ENCODE measurements at places on chromosomes 7 and 10. TPM values are rescaled to one million over a fixed set of nuclear protein-coding genes. Genes with fewer than 3 reads are reported as not detected.

- peaks cover 4% of the 10 kb centered on the region for H3K27me3 ChIP-seq
- peaks cover 4% of the 10 kb centered on the region for H3K36me3 ChIP-seq
- DNase-seq, result no peak
- no peak overlapping the region for H3K4me3 ChIP-seq
Observed at GRCh38 chr10:128307820-128308219, 181.6 kb upstream of the MKI67 start.

GRCh38 chr7:27101171-27101956 is 1.1 kb downstream of the HOXA2 start:
- H3K27ac ChIP-seq, result peak overlapping the region; percentile 71
- peaks cover 16% of the 10 kb centered on the region for H3K36me3 ChIP-seq
- peaks cover 57% of the 10 kb centered on the region for H3K4me1 ChIP-seq

- no peaks in the 10 kb centered on the region for H3K36me3 ChIP-seq
- peaks cover 18% of the 10 kb centered on the region for H3K4me1 ChIP-seq
- no peak overlapping the region for H3K27ac ChIP-seq
Observed at GRCh38 chr7:118473271-118473670, 248.8 kb downstream of the ANKRD7 start.

Gene DMBT1
- 0.49 TPM for total RNA-seq

- no peaks in the 10 kb centered on the region for H3K27me3 ChIP-seq
- no peak for DNase-seq
- H3K4me3 ChIP-seq, result no peak overlapping the region
Observed at GRCh38 chr7:158649279-158649678, 55.3 kb downstream of the NCAPG2 start.

Gene FAM25G
- total RNA-seq, result not detected

All from endothelial cell (in vitro differentiated cells).